Fibroblast of lung (primary cell): ENCODE measurements at places on chromosomes 5 and 9. TPM values are rescaled to one million over a fixed set of nuclear protein-coding genes. Genes with fewer than 3 reads are reported as not detected.

The NXNL2 gene
- 0.77 and 1.3 TPM in 2 replicates for total RNA-seq

The SLC36A2 gene
- total RNA-seq, result not detected in 2 replicates

The SPACA9 gene
- total RNA-seq, result 3.1 and 4.3 TPM in 2 replicates

The MCC gene
- 24.7 and 41.3 TPM in 2 replicates for total RNA-seq

The CCNJL gene
- total RNA-seq, result 0.26 TPM in 1 of 2 replicates, not detected in the other

The C9orf43 gene
- total RNA-seq, result 0.50 and 0.51 TPM in 2 replicates

The DND1 gene
- under 0.01 and 0.33 TPM in 2 replicates for total RNA-seq

The RGP1 gene
- total RNA-seq, result 10.5 and 14.9 TPM in 2 replicates

The PCDHGA4 gene
- total RNA-seq, result 2.8 and 7.6 TPM in 2 replicates

The BHMT gene
- total RNA-seq, result 0.17 TPM in 1 of 2 replicates, not detected in the other

The TMEM171 gene
- under 0.01 and 0.83 TPM in 2 replicates for total RNA-seq

The RELL2 gene
- total RNA-seq, result 2.6 and 3.0 TPM in 2 replicates

The PCDHA5 gene
- total RNA-seq, result 0.33 TPM in 1 of 2 replicates, not detected in the other

The GALNT10 gene
- total RNA-seq, result 16.2 and 18.3 TPM in 2 replicates

The GPRIN1 gene
- 4.9 and 6.3 TPM in 2 replicates for total RNA-seq

The TICAM2 gene
- 4.1 and 8.8 TPM in 2 replicates for total RNA-seq

The DMRT3 gene
- total RNA-seq, result not detected in 2 replicates

The OR1L1 gene
- total RNA-seq, result not detected in 2 replicates

The TSSK1B gene
- under 0.01 and 0.50 TPM in 2 replicates for total RNA-seq

The SLC25A2 gene
- total RNA-seq, result 0.66 TPM in 1 of 2 replicates, not detected in the other

The PCDHB13 gene
- total RNA-seq, result 0.26 and 1.5 TPM in 2 replicates

The NR4A3 gene
- total RNA-seq, result 5.6 and 9.1 TPM in 2 replicates

The FLT4 gene
- 0.17 and 0.26 TPM in 2 replicates for total RNA-seq

The PCDHB16 gene
- 0.51 and 1.5 TPM in 2 replicates for total RNA-seq

The LCP2 gene
- total RNA-seq, result under 0.01 TPM in 1 of 2 replicates, not detected in the other

The PCYOX1L gene
- 4.9 and 7.6 TPM in 2 replicates for total RNA-seq

The DOLK gene
- total RNA-seq, result 24.9 and 29.9 TPM in 2 replicates

The NUDT12 gene
- 9.8 and 15.4 TPM in 2 replicates for total RNA-seq
